Hypothalamus (tissue), 51 donors: ENCODE measurements at places on chromosomes 16 and 17.
A peak's percentile ranks its signal among the peaks of the same experiment; 100 is the strongest.

GRCh38 chr17:45925311-45925710 lies 31.0 kb downstream of the MAPT start:
- DNase-seq = no peak

- no peak for DNase-seq
Observed at GRCh38 chr17:19445105-19445504, 34.1 kb downstream of the RNF112 start.

DNA sequence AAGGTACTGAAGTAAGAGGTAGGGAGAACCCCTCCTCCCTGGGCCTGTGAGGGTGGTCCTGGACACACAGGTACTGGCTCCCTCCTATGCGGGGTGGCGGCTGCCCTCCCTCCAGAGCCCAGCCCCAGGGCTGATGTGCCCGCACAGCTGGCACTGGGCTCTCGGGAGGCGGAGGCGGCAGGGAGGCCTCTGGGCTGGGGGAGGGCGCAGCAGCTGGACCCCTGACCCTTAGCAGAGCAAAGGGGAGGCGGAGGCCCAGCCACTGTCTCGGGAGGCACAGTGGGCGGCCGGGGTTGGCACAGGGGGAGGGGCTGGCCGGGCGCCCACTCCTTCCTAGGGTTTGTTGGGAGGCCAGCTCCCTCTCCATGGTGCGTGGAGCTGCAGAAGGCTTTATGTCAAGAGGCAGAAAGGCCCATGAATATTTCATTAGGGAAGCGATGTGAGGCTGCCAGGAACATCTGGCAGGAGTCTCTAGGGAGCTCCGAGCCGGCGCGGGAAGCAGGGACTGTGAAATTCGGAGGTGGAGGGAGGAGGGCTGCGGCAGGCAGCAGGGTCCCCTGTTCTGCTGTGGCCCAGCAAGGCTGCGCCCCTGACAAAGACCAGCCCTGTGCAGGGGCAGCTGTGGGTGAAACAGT lies 44.1 kb upstream of the ACSF3 start:
- peak; percentile 37 for DNase-seq

DNA sequence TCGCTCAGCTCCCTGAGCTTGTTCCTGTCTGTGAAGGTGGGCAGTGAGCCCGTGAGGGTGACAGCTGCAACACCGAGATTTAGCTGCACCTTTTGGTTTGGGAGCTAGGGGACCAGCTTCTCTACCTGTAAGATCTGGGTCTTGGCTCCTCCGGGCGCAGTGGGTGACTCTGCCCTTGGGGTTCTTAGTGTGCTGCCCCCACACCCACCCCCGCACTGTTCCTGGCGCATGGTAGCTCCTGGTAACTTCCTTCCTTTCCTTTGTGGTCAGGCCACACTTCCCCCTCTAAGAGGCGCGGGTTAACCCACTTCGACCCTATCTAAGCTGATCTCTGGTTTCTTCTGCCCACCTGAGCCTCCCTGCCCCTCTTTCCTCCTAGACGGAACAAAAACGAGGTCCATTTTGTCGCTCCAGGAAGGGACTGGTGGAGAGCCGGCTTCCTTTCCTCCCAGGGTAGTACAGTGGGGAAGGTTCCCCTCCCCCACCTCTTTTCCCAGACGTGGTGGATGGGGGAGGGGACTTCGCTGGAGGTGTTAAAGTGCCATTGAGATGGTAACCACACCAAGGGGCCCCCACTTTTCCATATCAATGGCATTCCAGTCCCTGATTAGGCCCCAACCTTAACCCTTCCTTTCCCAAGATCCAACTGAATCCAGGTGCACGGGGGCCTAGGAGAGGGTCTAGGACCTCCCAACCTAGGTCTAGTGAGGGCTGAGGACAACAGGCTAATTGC lies 4.6 kb upstream of the CLDN9 start:
- DNase-seq = no peak

- DNase-seq = no peak
Observed at GRCh38 chr17:49987681-49988441, 7.2 kb downstream of the DLX3 start.

DNA sequence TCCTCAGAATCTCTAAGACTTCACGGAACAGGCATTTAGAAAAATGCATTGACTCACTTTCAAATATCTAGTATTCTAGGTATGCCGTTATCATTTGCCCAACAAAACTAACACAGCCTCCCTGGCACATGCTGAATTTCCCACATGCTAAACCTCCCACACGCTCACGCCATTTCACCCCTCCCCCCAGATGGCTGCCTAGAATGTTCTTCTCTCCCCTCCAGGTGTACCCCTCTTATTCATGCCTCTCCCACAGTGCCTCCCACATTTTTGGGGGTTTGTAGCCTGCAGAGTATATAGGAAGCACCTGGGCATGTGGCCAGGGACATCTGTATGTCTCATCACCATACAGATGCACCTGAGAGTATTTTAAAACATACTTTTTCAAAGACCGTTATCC lies 38.2 kb upstream of the ICAM2 start:
- DNase-seq = no peak

GRCh38 chr16:69017036-69017783 lies 88.2 kb upstream of the HAS3 start:
- DNase-seq = no peak

DNA sequence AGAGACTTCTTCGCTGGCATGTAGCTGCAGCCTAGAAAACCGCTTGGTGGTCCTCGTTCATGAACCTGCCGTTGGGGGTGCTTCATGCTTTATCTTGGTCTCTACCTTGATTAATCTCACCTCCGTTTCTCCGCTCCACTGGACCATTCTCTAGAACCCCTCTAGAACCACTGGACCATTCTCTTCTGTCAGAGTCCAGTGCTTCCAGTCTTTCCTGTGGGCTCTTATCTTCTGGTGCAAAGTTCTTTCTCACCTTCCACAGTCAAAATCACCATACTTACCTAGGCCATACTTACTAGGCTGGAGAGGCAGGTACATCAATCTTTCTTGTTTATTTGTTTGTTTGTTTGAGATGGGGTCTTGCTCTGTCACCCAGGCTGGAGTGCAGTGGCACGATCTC lies 71.4 kb downstream of the PITPNC1 start:
- DNase-seq = no peak

- no peak for DNase-seq
Observed at GRCh38 chr17:40061609-40062038, 1.1 kb upstream of the THRA start.

GRCh38 chr17:43040655-43041054 lies 15.6 kb downstream of the RND2 start:
- no peak for DNase-seq

DNA sequence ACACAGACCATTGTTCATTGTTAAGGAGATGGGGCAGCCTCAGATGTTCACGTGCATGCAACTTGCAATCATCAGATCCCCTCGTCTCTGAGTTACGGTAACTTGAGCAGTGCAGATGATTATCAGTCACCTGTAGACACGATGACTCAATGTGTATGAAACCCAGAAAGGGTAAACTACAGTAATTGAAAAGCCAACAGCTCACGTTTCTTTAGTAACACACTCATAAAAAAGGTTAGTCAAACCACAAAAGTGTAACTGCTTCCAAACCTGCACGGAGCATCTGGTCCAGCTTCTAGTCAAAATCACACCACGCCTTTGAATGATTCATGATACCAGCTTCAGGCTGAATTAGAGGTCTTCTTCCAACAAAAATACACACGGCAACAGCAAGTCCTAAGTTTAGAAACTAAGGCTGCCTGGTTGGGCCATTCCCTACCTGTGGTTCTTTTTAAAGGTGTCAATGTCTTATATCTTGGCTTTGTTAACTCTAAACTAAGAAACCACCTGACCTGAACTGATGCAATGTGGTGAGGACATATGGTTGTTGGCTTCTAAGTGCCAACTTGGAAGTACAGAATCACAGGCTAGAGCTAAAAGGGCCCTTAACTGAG lies 32.3 kb downstream of the GRB7 start:
- no peak for DNase-seq

GRCh38 chr17:81575836-81576235 lies 23.7 kb upstream of the FAAP100 start:
- DNase-seq = no peak

DNA sequence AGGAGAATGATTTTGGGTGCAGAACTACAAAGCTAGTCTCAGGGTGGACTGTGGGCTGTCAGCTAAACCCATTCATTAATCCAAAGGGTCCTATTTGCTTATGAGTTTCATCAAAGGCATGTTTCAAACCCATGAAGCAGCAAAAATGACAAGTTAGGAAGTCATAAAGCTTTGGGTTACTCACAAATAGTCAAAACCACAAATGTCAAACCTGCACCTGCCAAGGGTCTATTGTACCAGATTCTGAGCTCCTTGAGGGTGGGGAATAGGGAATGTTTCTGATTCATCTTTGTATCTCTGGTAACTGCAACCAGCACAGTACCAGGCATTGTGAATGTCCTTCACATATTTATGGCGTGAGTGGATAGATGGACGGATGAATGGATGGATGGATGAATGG lies 317.7 kb downstream of the MAF start:
- no peak for DNase-seq

DNA sequence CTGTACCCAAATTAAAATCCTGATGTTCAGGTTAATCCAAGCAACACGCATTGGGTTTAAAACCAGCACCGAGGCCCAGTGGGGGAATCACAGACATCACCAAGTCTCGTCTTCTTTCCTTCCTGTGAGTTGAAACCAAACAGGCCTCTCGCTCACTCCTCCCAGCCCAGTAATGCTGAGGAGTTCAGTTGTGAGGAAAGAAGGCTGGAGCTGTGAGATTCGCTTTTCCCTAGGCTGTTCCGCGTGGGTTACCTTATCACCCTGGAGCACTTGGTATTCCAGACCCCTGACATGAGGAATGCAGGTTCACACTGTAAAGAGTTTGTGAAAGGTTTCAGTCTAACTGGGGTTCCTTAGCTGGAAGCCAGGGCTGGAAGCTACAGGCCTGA lies 20.8 kb downstream of the CIBAR2 start:
- no peak for DNase-seq

DNA sequence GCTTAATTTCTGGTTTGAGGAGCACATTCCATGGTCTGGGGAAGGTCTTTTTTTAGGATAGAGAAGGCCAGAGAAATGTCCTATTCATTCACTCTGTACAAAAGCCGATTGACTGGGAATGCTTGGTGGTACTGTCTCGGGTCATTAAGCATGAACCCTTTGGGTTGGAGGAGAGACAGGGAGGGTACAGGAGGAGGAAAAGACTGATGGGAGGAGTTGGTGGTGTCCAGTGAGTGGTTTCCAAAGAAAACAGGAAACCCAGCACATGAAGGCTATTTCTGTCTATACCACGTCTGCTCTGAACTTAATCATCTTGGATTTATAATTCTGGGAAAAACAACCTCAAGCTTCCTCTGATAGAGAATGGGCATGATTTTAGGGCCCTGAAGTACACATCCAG lies 111.9 kb downstream of the XYLT1 start:
- no peak for DNase-seq

DNA sequence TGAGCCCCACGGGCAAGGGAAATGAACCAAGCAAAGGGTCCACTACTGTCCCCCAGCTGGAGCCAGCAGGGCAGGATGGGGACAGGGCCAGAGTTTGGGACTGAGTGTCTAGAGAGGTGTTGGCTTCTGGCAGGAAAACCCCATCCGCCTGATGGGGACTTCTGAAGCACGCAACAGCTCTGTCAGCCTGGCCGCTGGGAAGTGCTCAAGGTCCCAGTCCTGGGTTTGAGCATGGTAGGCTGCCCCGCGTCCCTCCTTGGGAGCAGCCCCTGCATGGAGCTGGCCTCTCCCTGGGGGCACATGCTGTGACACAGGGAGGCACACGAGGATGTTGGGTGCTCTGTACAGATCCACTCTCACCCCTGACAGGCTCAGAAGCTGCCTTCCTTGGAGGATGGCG lies 14.6 kb downstream of the ACE start:
- DNase-seq = no peak
